Kasumi-1 (cell line): ENCODE measurements at places on chromosomes 2 and 18.

- no peak for DNase-seq
These were observed 97.0 kb downstream of the CABLES1 start for GRCh38 chr18:23232331-23232730.

GRCh38 chr18:11149441-11150270 lies at the start of gene PIEZO2:
Gene PIEZO2 (minus strand): TSS chr18:11149569. CDS start chr18:11148588, 981 bp downstream.
- DNase-seq, result no peak

DNA sequence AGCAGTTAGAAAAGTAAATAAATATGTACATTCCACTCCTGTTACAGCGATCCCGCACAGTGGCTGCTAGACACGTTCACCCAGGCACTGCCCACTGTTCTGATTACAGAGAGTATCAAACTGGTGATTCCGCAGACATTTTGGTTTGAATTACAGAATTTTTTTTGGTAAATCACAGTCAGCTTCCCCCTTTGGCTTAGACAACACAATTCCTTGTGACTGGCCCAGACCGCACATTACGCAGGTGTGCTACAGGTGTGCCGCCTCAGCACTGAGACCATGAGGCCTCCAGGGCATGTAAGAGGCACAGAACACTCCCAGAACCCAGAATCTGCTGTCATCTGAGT lies 112.3 kb downstream of the PXDN start:
- DNase-seq, result no peak

DNA sequence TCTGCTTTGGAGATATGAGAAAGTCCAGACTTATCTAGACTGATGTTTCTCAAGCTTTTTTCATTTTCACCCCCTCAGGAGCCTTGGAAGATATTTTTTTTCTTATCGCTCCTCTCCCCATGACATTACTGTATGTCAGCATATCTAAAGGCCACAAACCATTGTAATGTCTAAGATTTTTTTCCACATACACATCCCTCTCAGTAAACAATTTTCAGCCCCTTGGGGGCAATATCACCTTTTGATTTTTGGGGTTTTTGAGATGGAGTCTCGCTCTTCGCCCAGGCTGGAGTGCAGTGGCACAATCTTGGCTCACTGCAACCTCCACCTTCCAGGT lies 60.3 kb upstream of the REL start:
- no peak for DNase-seq

DNA sequence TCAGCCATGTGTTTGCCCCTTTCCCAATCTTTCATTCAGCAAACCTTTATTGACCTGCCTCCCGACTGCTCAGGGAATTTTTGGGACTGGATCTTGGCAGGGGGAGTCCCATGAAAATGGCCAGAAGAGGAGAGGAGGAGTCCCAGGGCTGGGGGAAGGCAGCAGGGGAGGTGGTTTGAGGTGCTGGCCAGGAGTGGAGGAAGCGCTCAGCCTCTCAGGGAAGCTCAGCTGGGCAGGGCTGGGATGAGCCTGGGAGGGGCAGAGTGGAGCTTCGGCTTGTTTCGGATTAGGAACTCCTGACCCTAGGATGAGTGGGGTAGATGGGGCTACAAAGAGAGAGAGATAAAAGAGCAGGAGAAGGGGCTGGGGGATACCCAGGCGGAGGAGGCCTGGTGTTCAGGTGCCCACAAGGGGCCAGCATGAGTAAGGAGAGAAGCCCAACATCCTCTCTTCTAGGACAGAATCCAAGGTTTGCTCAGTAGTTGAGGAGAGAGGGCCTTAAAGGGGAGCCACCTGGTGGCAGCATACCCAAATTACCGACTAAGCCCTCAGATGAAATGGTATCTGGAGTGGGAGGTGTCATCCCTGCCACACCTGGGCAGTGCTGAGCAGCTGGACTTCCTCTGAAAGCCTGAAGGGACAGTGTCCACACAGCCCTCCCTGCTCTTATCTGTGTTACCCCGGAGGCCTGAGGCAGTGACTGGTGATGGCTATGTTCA lies 91.1 kb downstream of the INHBB start:
- DNase-seq, result peak; percentile 41

- DNase-seq, result no peak
These were observed 413.6 kb upstream of the TCF4 start for GRCh38 chr18:56001576-56001975.

GRCh38 chr2:207762146-207762545 lies 7.6 kb downstream of the FZD5 start:
- no peak for DNase-seq

DNA sequence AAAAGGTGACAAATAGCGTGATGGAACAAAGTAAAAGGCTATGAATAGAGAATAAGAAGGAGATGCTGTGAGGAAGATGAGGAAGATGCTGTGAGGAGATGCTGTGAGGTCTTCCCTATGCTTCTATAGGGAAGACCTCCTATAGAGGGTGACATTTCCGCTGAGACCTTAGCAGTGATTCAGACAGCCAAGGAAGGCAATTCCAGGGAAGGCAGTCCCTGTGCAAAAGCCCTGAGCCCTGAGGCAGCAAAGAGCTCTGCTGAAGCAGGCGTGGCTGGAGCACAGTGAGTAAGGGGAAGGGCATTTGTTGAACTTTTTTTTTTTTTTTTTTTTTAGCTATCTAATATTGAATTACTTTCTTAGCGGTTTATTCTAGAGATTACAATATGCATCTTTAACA lies 142.7 kb upstream of the FOSL2 start:
- DNase-seq, result no peak

DNA sequence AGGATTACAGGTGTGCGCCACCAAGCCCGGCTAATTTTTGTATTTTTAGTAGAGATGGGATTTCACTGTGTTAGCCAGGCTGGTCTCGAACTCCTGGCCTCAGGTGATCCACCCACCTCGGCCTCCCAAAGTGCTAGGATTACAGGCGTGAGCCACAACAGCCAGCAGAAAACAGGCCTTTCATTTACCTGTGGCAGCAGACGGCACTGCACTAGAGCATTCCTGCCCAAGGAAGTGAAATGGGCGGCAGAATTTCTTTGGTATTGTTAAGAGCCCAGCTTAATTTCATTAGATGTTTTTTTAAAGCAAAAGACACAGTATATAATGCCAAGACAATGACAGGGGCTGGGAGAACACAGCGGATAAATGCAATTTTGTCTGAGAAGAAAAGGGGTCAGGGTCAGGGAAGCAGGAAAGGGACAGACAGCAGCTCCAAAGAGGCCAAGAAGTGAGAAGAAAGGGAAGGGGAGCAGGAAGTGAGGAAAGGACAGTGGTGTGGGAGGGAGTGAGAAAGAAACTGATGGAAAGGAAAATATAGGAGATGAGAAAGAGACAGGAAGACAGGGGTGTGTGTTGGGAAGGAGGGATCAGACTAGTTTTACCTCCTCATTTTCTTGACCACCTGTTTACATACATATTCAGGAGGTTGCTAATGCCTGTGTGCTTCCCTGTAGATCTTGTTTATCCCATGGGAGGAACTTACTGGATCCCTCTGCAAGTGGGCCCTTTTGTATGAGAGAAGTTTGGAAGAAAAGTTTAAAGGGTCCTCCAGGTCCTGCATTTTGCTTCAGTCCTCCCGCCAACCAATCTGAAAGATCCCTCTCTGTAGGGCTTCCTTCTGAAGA lies 32.5 kb downstream of the KCTD1 start:
- no peak for DNase-seq

DNA sequence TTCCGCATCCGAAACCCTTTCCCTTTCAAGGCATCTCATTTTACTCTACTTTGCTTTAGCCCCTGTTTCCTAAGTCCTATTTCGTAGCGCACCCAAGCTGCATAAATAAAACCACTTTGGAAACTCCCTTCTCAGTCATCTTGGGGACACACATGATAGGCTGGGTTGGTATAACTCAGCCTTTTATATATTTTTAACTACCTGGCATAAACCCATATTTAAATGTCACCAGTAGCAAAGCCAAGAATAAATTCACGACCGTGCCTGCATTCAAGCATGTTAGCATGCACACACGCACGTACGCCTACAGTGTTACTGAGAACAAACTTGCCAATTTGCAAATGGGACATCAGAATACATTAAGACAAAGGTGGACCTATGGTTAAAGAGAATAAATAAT lies 564.7 kb upstream of the PIK3C3 start:
- DNase-seq, result no peak

DNA sequence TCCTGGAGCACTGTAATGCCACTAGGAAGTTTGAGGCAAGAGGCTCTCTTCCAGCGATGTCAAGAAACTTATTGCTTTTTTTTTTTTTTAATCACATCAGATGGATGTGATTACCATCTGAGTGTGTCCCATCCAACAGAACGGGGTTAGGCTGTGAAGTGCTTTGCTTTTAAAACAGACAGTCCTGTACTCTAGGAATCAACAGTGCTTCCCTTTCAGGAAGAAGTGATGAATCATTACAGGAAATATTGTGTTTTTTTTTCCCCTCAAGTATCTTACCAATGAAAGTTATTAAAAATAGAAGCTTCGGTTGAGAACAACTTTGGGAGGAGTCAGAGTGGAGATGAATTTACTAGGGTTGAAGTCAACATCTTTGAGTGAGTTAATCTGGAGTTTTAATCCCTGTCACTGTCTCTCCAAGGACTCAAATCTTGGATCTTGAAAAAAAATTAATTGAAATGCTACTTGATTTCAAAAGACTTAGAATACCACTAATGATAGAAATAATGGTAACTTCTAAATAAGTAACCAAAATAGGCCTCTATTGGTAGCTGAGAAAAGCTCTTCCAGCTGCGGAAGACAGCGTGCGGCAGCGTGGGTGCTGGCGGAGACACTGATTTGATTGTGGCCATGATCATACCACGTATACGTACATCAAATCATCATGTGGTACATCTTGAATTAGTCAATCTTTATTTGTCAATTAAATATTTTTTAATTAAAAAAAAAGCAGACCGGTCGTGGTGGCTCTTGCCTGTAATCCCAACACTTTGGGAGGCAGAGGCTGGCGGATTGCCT lies 45.5 kb downstream of the GATA6 start:
- peak; percentile 28 for DNase-seq

GRCh38 chr2:169461143-169461542 lies 18.2 kb upstream of the BBS5 start:
- DNase-seq, result no peak

GRCh38 chr2:40452786-40453185 lies 896 bp upstream of the SLC8A1 start:
- DNase-seq, result no peak

GRCh38 chr18:13032173-13032572 lies 41.0 kb downstream of the CEP192 start:
- DNase-seq, result no peak

DNA sequence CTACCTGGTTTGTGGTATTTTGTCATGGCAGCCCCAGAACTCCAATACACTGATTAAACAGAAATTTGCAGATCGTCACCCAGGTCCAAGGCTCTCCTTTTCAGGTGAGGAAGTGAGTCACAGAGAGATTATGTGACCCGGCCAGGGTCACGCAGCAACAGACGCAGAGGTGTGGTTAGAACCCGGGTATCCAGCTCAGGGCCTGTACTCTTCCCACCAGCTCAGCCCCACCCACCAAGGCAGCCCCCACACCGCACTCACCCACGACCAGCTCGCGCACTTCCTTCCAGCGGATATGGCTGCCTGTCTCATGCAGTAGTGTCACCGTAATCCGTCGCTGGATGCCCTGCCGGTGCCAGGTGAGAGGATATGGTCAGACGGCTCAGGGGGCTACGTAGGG lies 48.1 kb downstream of the AQP12A start:
- no peak for DNase-seq

DNA sequence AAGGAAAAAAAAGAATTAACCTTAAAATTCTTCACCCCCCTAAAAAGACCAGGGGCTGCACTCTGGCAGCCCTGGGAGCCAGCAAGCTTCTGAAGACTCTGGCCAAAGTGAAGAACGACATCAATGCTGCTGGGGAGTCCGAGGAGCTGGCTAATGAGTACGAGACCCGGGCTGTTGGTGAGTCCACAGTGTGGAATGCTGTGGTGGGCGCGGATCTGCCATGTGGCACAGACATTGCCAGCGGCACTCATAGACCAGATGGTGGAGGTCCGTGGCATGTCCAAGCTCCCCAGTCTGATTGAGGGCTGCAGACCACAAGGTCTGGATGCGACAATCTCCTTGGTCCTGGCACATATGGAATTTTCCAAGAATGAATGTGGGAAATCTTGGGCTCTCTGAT lies 47.4 kb downstream of the TRPM8 start:
- DNase-seq, result no peak

GRCh38 chr2:176291335-176291734 lies 22.1 kb downstream of the MTX2 start:
- DNase-seq, result no peak
